ENCODE measurements at places on chromosomes 5 and 9.

- no peak for DNase-seq
Measured at GRCh38 chr5:143470120-143470519, 66.6 kb upstream of the NR3C1 start.

DNA sequence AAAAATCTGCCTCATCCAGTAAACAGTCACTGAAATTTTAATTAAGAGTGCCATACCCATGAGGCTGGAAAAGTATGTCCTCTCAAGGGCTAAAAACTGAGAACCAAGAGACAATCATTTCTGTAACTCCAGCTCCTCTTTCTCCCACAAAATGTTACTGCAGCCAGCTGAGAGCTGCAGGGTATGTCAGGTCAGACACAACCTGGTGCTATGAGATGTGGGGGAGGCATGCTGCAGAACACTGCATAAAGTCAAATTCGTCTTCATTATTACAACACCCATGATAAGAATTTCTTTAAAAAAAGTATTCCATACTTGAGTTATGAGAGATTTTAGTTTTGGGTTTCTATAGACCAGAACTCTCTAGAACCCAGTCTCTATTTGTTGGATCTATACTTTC is 162.2 kb downstream of the CDC42SE2 start:
- DNase-seq: no peak

- DNase-seq: no peak
Measured at GRCh38 chr5:150659360-150660107, 1.5 kb upstream of the MYOZ3 start.

DNA sequence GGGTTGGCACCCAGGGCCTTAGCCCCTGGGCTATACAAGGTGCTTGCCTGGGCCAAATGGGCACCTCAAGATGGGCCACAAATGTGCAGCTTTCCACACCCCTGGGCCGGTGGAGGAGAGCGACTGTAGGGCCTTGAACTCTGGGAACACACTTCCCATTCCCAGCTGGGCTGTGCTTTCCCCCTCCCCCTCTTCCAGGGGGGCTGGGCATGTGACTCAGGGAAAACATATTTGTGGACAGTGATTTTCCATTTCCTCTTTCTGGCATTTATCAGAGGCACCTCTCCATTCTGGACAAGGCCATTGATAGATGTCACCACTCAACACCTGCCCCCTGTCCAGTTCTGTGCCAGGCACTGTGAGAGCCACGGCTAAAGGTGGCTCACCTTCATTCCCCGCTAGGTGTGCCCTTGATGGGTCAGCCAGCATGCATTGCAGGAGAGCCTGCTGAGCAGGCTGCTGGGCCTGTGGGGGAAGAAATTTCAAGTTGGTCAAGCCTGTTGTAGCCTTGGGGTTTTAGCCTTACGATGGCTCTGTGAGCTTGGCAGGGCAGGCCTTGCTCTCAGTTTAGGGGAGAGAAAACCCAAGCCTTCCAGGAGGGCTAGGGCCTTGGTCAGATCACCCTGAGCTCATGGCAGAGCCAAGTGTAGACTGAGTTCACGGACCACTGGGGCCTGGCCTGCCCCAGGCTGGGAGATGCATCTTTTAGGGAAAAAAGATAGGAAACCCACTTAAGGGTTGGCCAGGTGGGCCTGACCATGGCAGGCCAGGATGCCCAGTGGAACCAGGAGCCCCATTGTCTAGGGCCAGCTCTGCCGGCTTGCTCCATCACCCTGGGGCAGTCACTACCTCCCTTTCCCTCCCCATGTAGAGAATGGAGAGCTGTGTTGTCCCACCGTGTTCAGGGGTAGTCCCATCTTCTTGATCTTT is 113.9 kb downstream of the DAB2IP start:
- peak; percentile 85 for DNase-seq

DNA sequence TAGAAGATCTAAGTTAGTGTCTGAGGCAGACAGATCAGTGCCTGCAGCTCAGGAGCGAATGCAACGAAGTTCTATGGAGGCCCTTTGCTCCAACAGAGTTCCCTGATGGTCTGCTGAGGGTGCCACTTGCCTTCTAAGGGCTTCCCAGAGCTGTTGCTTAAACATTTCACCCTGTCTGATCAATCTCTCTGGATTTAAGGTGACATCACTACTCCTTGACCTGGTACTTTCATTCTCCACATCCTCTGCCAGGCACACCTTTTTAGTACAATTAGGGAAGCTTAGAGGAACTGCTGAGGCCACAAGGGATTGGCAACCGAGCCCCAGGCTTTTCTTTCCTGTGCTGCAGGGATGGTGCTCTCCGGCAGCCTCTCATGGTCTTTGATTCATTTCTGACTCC is 94.2 kb upstream of the IFNK start:
- no peak for DNase-seq

GRCh38 chr5:14410394-14411201 is 171.0 kb upstream of the OTULINL start:
- DNase-seq: peak; percentile 35

- no peak for DNase-seq
Measured at GRCh38 chr9:109258481-109259302, 62.2 kb downstream of the EPB41L4B start.

Measured in AG20443 (cell line).